ENCODE measurements at places on chromosomes 5 and 9. TPM values are rescaled to one million over a fixed set of nuclear protein-coding genes. Genes with fewer than 3 reads are reported as not detected.
A peak's percentile ranks its signal among the peaks of the same experiment; 100 is the strongest.

GZMA gene
- 15.0 TPM for polyA plus RNA-seq

GRCh38 chr5:1324301-1324700 is 20.6 kb downstream of the CLPTM1L start:
- no peak overlapping the region for H3K27ac ChIP-seq
- peaks cover 51% of the 10 kb centered on the region for H3K36me3 ChIP-seq
- H3K27me3 ChIP-seq: no peaks in the 10 kb centered on the region
- H3K4me3 ChIP-seq: no peak overlapping the region
- DNase-seq: peak; percentile 37

DNA sequence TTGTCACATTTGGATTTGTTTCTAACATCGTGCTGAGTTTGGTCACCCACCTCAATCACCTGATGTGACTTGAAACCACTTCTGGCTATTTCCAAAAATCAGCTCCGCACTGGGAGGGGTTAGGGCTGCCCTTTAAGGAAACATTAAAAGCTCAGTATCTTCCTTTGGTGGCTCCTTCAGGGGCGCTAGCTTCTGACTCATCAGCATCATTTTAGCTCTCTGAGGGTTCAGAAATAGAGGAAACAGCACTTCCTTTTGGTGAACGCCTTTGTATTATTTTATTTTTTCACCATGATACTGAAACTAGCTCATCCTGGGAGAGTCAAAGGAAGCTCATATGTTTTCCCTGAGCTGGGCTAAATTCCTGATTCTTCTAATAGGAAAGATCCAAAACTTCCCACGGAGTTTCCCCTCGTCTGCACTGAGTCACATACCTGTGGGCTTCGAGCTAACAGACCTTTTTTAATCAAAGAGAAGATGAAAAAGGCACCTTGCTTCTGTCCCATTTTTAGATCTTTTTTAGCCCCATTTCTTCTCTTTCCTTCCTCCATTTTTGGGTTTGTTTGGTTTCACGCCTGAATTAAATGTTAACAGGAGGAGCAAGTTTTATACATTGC is 48.2 kb downstream of the ROPN1L start:
- no peaks in the 10 kb centered on the region for H3K27me3 ChIP-seq
- DNase-seq: no peak
- H3K36me3 ChIP-seq: no peaks in the 10 kb centered on the region
- H3K27ac ChIP-seq: no peak overlapping the region

GRCh38 chr5:21237461-21237860 is 1249.5 kb upstream of the CDH18 start:
- H3K4me1 ChIP-seq: peaks cover 6% of the 10 kb centered on the region
- H3K36me3 ChIP-seq: no peaks in the 10 kb centered on the region
- no peak overlapping the region for H3K27ac ChIP-seq
- H3K4me3 ChIP-seq: no peak overlapping the region
- H3K27me3 ChIP-seq: no peaks in the 10 kb centered on the region

- no peak overlapping the region for H3K27ac ChIP-seq
- no peak overlapping the region for H3K4me3 ChIP-seq
- no peaks in the 10 kb centered on the region for H3K4me1 ChIP-seq
- H3K36me3 ChIP-seq: no peaks in the 10 kb centered on the region
- DNase-seq: no peak
Measured at GRCh38 chr9:135463140-135463539, 16.4 kb upstream of the PPP1R26 start.

DNA sequence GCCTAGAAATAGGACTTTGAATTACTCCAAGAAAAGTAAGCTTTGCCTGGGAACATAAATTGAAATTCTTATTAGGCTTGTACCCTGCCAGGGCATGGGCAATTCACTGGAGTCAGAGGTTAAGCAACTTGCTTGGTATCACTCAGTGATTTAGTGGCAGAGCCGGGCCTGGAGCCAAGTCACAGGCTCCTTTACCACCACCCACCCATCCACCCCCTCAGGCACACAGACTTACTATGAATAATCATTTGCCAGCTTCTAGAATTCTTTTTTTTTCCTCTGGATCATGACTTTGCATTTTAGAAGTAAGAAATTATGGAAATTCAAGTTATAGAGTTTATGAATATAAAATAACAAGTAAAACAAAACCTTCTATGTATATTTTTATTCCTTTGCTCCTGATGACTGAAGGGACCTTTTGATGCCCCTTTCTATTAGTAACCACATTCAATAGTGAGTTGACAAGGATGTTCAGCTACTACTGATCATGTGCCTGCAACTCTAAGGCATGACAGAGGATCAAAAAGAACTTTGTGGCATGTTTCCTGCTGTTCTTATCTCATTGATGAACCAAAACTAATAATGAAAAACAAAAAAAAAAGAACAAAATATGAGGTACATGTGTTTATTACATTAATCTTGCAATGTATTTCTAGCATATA is 614.7 kb downstream of the TLR4 start:
- H3K36me3 ChIP-seq: no peaks in the 10 kb centered on the region
- no peak overlapping the region for H3K4me3 ChIP-seq
- no peak for DNase-seq
- no peak overlapping the region for H3K27ac ChIP-seq

CTXN3 gene
- polyA plus RNA-seq: not detected

- peaks cover 19% of the 10 kb centered on the region for H3K4me1 ChIP-seq
- no peak overlapping the region for H3K4me3 ChIP-seq
- no peak overlapping the region for H3K27ac ChIP-seq
- no peak for DNase-seq
- no peaks in the 10 kb centered on the region for H3K27me3 ChIP-seq
- H3K36me3 ChIP-seq: no peaks in the 10 kb centered on the region
Measured at GRCh38 chr5:68347536-68347935, 132.0 kb downstream of the PIK3R1 start.

All from sigmoid colon (tissue), 7 donors.